Activated naive CD4-positive, alpha-beta T cell (primary cell): ENCODE measurements at places on chromosomes 2 and 18.

- no peak for DNase-seq
Measured at GRCh38 chr2:173101687-173102086, 26.0 kb downstream of the MAP3K20 start.

GRCh38 chr18:23668731-23669130, 6.0 kb upstream of the ANKRD29 start:
- DNase-seq: no peak

DNA sequence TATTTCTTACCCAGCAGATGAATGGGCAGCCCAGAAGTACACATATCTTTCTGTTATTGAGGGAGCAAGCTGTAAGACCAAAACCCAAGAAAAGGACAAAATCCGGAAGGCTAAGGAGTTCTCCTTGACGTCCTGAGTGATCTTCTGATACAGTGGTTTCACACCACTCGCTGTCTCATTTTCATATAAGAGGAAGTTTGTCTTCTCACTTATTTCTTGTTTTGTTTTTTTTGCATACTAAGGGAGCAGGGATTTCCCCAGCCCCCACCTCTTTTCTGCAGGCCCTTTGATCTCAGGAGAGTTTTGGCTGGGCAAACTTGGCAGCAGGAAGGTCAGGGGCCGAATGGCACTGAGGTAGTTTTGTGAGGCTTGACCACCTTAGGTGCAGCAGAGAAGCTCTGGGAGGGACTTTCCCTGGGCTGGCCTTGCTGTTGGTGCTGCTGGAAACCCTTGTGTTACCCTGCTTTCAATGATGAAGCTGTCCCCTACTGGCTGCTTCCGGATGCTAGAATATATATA, 13.3 kb downstream of the CHRNA1 start:
- DNase-seq: no peak

DNA sequence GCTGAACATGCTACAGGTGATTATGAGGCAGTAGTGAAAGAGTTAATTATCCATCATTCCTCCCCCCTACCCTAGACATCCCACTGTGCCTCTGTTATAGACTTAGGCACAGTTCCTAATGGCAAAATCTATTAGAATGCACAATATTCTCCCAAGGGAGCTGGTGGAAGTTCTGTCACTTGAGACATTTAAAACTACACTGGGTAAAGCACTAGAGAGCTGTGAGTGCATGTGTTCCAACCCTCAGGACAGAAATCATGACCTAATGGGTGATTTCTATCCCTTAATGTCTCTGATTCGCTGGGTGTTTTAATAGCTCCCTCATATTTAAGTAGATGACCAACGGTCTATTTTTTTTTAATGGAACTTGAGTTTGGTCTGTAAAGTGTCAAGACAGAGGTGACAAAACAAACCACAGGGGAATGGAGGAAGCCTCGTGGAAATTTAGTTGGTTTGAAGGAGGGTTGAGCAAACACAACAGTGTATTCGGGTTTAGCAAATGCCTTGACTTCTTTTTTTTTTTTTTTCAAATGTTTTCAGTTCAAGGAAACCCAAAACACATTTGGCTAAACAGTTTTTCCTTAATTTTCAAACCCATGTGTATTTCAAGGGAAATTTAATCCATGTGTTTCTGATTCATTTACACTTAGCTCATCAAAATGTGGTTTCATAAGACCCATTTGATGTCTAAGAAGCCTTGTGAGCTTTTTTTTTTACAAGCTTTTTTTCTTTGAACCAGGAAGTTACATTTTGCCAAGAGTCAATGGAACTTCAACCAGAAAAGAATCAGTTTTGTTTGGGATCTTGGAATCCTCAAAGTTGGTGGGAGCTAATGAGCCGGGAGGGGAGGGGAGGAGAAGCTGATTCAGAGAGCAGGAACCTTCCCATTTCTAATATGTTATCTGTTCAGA, 665.1 kb upstream of the ZEB2 start:
- no peak for DNase-seq

- no peak for DNase-seq
Measured at GRCh38 chr2:172430678-172431077, 3.3 kb downstream of the ITGA6 start.

DNA sequence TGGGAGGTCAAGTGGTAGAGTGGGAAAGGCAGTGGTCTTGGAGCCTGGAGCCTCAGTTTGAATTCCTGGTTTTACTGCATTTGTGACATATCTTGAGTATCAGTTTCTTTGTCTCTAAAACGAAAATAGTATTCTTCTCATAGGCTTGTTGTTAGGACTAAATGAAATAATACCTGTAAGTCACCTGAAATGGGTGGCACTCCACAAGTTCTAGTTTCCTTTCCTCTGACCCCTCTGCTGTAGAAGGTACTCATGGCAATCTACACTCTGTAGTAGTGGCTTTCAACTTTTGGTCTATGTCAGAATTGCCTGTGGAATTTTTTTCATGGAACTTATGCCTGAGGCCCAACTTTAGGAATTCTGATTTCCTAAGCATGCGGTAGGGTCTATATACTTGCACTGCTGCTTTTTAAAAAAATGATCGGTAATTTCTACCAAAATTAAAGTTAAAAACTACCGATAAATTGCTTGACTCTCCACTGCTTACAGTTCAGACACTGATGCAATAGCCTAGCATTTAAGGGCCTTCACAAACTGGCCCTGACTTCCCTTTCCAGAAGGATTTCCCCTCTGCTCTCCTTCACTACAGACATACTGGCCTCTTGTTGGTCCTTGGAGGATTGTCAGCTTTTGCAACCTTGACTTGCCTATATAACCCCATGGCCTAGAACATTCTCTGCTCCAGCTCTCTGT, 47.2 kb downstream of the PLEK start:
- DNase-seq: no peak

GRCh38 chr2:141523199-141523598, 607.6 kb downstream of the LRP1B start:
- DNase-seq: no peak

DNA sequence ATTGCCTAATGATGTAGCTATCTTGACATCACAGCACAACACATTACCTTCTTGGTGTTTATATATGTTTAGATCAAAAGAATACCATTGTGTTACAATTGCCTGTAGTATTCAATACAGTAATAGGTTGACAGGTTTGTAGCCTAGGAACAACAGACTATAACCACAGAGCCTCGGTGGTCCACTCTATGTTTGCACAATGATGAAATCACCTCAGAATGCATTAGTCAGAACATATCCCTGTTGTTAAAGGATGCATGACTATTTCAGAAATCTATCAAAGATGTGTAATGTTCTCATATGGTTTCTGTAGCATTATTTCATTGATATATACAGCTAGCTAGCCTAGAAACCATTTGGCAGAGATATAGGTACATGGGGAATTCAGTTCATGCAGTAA, 8.9 kb downstream of the METTL5 start:
- DNase-seq: no peak

DNA sequence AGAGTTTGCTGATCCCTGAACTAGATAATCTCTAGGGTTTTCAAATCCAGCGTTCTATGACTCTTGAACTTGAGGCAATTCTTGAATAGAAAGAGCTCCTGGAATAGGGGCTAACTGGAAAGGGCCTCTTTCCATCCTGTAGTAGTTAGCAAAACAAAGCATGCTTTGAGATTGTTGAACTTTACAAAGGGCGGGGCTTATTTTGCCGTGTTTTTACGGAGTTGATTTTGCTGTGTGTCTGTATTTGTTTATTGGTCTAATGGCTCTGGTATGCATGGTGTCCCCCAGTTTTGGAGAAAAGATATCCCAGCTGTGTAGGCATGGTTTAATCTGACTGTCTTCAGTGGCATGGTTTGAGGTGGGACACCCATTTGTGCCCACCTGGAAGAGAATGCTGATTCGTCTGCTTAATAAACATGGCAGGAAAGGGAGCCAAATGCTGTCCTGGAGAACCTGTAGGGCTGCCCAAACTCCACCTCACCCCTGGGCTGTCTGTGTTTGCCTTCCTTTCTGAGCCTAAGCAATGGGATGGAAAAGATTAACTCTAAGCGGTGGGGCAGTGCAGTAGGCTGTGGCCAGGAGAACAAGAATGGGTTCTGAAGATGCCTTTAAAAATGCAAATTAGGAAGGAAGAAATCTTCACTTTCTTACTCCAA, 74.1 kb upstream of the FOSL2 start:
- DNase-seq: no peak

DNA sequence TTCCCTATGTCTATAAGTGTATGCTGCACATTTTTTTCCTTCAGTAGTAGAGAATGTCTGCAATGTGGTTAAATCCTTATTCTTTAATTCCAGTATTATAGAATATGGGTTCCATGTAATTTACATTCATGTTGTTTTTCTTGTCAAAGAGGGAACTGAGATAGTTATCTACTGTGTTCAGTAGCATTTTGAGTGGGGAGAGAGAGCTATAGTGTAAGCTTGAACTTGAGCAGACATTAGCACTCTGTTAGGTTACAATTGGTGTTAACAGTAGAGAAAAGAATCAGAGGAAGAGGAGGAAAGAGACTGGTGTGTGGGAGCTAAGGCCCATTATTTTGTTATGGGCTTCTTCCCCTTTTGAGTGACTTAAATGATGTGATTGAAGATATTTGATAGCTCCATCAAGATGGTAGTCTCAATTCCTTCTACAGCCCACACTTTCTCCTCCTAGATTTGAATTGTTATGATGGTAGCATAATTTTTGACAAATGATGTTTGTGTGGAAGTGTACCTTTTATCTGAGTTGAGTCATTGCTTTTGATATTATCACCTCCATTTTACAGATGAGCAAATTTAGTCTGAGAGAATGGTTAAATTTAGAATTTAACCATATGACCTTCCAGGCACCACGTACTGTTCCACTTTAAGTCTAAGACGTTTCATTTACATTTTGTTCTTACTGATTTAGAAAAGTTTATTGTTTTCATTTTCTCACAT, 71.3 kb downstream of the FMNL2 start:
- no peak for DNase-seq

DNA sequence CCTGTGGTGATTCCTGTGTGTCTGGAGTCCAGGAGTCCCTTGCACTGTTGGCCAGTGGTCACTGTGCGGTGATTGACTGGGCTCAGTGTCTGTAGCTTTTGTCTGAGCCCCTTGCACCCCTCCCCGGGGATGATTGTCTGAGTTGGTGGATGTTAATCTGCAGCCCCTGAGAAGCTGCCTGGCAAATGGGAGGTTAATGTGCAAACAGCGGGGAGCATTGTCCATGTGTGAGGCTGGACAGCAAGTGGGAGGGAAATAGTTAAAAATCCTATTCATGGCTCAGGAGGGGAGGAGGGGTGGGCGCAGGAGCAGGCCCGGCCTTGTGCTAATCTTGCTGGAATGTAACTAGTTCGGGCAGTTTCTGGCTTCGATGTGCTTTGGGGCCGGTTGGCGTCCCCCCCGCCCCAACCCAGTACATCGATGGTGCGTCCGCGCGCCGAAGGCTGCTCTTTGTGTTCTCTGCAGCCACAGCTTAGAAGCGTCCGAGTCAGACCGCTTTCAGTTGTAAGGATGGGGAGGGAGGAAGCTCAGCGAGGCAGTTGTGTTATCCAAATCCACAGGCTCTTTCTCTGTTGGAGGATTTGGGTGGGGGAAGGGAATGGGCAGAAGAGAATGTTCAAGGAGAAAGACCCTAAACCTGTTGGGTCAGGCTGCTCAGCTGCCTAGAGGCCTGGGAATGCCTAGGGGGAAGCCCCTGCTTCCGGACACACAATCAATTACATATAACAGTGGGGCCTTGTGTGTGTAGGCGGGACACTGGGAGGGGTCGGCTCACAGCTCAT, 71.8 kb downstream of the TGOLN2 start:
- no peak for DNase-seq

- DNase-seq: no peak
Measured at GRCh38 chr2:43121580-43122314, 104.7 kb downstream of the ZFP36L2 start.

DNA sequence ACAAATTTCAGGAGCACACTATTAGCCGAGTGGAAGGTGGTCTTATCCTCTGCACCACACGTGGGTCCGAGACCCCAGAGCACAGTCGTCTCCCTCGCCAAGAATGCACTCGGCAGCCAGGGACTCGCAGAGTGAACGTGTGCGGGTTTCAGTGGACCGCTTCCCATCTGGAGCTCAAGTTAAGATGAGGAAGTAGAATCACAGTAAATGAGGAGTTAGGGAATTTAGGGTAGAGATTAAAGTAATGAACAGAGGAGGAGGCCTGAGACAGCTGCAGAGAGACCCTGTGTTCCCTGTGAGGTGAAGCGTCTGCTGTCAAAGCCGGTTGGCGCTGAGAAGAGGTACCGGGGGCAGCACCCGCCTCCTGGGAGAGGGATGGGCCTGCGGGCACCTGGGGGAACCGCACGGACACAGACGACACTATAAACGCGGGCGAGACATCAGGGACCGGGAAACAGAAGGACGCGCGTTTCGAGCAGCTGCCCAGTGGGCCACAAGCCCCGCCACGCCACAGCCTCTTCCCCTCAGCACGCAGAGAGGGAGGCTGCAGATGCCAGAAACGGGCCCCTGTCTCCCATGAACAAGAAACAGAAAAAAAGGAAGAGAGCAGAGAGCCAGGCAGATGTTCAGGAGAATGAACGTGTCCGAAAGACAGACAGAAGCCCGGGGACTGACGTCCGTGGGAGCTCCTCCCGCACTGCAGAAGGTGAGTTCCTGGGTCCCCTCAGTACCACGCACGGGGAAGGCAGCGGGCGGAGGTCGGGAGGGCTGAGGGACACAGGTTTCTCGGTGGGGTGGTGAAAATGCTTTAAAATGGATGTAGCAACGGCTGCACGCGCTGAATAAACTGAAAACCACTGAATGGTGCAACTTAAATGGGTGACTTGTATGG, 5.4 kb upstream of the KCNG2 start:
- no peak for DNase-seq

DNA sequence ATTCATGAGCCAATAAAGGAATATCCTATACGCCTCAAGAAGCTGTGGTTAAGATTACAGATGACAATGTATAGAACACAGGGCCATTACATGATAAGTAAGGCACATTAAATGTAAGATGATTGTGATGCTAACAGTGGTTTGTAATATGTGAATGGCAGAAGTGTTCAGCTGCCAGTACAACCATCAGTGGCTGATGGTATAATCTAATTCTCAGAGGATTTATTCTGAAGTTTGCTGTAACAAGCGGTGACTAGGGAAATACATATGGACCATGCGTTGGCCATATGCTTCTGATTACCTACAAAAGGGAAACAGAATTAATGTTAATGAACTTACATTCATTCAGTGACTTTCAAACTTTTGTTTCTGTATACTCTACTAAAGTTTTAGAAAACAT, 750.8 kb upstream of the KLHL29 start:
- no peak for DNase-seq

GRCh38 chr18:50751490-50751889, 68.3 kb downstream of the MRO start:
- DNase-seq: no peak

GRCh38 chr18:24853076-24853475, 392.6 kb downstream of the HRH4 start:
- DNase-seq: no peak

- DNase-seq: peak; percentile 4
Measured at GRCh38 chr2:159146996-159147666, 139.4 kb downstream of the WDSUB1 start.

GRCh38 chr18:76425146-76426131, 69.6 kb downstream of the ZNF516 start:
- DNase-seq: no peak

DNA sequence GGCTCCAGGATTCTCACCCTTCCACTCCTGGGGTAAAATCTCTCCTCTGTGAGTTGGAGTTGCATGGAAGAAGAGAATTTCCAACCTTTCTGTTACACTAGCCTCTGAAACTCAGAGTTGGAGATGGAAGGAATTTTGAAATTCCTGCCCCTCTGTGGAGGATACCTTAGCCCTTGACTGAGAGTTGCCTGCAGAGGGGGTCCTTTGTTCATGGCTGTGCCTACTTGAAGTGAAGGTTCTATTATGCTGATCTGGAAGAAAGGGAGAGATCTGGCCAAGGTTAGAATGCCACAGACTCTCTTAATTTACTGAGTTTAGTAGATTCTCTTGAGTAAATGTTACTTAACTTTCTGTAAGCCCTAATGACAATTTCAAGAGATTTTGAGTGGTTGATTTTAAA, 626.6 kb upstream of the GYPC start:
- no peak for DNase-seq
